ENCODE measurements at places on chromosomes 2 and 18.
A peak's percentile ranks its signal among the peaks of the same experiment; 100 is the strongest.

GRCh38 chr2:96353032-96353561 lies 17.5 kb downstream of the NCAPH start:
- no peak for DNase-seq

DNA sequence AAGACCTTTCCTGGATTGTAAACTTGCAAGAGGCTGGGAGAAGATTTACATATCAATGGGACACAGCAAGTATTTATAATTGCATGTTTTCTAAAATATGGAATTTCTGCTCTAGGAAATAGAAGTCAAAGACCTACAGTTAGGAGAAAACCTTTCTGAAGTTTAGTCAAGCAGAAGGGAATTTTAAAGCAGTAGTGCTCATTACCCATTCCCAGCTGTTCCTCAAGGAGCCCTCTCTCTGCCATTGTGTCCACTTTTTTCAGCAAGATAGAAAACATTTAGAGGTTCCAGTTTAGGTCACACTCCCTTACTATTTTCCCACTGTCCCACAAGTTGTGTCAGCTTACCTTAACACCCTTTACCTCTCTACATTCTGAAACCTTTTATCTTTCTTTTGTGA lies 584.0 kb upstream of the CHAC2 start:
- no peak for DNase-seq

DNA sequence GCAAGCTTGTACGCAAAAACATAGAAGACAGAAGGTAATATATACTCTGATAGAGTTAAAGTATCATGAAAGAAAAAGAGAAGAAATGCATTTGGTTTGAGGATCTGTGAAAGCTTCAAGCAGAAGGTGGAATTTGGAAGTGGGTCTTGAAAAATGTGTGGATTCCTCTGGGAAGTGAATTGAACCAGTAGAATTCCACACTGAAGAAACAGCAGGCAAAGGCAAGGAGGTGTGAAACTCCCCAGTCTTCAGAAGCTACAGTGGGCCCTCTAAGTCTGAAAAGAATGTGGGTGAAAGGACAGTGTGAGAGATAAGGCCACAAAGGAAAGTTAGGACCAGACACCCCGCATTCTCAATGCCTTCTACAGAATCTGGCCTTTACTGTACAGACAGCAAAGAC lies 25.6 kb downstream of the COBLL1 start:
- no peak for DNase-seq

DNA sequence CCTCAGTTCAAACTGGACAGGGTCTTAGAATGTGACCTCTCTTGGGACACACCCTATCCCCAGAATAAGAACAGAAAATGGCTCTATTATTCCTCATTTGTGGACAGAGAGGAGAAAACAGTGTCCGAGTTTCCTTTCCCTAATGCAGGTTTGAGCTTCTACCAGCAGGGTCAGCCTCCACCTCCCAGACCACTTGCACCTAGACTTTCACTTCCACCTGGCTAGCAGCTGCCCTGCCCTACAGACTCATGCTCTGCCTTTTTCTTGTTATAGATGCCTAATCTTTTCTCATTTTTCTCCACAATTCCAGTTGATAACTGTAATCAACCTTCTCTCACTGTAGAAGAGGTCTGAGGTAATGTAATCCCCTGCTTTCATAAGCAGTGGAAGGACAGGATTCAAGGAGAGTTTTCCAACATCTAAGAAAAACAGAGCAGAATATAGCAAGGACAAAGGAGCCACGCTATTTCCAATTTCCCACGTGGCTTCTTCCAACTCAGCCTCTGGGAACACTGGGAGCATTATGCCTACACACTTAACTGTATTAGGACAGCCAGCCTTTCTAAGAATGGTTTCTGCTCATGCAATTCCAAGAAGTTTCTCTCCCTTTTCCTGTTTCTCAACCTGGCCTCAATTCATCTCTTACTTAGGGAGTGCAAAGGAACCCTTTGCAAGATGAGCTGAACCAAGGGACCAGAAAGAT lies 239.8 kb downstream of the BCL11A start:
- DNase-seq, result no peak

GRCh38 chr18:74937291-74937690 lies 271.6 kb downstream of the PTGR3 start:
- no peak for DNase-seq

- no peak for DNase-seq
Observed at GRCh38 chr2:218476676-218477075, 57.8 kb downstream of the VIL1 start.

DNA sequence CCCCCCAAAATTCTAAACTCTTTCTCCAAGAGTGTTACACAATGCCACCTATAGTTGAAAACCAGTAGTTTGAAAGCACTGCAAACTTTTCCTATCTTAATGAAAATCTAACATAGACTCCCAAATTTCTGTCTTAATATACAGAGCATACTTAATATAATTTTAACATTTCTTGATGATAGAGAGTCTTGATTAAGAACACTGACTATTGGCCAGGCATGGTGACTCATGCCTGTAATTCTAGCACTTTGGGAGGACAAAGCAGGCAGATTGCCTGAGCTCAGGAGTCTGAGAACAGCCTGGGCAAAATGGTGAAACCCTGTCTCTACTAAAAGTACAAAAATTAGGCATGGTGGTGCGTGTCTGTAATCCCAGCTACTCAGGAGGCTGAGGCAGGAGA lies 34.2 kb downstream of the ASXL2 start:
- no peak for DNase-seq

DNA sequence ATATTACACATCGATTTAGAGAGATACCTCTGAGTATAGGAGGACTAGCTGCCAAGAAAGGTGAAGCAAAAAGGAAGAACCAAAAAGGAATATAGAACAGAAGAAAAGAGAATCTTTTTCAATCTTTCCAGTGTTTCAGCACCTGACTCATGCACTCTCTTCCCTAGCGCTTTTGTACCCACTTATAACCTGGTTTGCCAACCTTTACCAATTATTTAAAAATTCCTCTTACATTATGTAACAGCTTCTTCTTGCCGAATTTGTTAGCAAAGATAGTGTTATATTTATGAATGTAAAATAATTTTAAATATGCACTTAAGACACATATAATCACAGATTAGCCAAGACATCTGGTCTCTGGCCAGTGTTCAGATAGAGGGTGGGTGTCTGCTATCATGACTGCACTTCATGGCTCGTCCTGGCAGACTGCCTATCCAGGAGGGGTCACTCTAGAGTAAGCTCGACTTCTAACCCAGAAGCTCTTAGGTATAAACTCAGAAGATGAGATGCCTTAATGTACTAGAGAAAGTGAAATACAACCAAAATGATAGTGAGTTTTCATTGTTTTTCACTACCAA lies 122.9 kb downstream of the ATAD2B start:
- DNase-seq, result peak; percentile 40

- no peak for DNase-seq
Observed at GRCh38 chr18:32049393-32050171, 31.0 kb downstream of the RNF125 start.

DNA sequence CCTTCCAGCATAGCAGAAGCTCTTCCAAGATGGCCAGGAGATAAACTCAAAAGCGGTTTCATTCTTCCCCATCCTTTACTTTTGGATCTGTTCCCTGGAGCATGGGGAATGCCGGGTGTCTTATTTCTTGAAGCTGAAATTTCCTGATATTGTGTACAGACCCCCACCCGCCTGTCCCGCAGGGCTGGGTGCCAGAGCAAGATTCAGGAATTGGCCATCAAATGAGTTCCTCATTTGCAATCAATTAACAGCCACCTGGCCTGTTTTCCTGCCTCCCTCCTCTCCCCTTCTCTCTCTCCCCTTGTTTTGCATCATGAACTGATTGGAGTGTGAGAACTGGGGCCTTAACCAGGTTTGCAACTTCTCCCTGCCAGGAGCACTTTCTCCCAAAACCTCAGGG lies 202.1 kb downstream of the SH3RF3 start:
- no peak for DNase-seq

DNA sequence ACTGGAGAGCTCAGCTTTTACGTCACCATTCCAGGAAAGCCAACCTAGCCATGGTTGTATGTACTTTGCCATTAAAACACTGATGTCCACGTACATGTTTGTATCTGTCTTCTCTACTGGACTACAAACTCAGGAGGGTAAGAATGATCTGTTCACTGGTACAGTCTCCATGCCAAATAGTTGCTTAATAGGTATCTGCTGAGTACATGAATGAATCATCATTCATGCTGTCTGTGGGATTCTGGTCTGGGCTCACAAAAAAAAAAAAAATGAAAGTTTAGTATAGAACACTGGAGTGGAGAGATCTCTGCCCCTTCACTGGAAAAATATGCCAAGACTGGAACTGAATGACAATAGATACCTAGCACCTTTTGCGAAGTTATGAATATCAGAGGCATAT lies 102.6 kb upstream of the ITGA4 start:
- DNase-seq, result no peak

- DNase-seq, result no peak
Observed at GRCh38 chr2:160332318-160332717, 132.2 kb upstream of the ITGB6 start.

GRCh38 chr2:149989447-149990063 lies 402.0 kb upstream of the MMADHC start:
- peak; percentile 51 for DNase-seq

DNA sequence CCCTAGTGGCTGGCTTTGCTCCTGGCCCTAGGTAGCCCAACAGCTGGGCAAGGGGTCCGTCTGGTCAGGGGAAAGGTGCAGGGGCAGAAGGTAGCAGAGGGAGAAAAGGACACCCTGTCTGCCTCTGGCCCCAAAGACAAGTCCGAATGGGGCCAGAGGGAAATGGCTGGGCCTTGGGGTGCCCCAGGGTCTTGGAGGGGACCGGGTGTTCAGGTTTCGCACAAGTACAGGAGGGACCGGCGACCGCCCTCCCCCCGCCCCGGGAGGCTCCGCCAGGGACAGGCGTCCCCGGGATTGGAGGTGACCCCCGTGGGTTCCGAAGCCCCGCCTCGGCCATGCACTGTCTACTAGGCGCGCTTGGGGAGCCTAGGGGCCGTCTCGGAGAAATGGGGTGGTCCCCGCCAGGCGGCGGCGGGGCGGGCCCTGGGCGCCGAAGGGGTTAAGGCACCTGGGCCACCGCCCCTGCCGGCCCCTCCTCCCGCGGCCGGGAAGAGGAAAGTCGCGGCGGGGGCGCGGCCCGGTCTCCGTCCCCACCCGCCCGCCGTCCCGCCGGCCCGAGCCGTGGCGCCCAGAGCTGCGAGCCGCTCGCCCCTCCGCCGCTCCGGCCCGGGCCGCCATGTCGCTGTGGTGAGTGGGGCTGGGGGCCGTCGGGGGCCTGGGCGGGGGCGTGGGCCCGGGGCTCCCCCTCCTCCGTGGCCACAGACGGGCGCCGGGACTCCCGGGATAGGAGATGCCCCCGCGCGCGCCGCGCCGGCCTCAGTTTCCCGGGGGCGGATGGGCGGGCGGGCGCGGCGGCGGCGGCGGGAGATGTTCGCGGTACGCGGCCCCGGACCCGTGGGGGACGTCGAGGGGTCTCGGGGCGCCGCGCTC lies at the start of gene B3GNT7:
Gene B3GNT7 (plus strand): TSS at position 523 of the 870 bp plus-strand sequence. CDS start 94 bp downstream, at position 617.
- no peak for DNase-seq

- DNase-seq, result no peak
Observed at GRCh38 chr2:181178823-181179412, 198.5 kb downstream of the UBE2E3 start.

GRCh38 chr18:49812286-49813068 lies 856 bp downstream of the ACAA2 start:
- peak; percentile 26 for DNase-seq

- no peak for DNase-seq
Observed at GRCh38 chr2:19282305-19282704, 76.1 kb downstream of the OSR1 start.

DNA sequence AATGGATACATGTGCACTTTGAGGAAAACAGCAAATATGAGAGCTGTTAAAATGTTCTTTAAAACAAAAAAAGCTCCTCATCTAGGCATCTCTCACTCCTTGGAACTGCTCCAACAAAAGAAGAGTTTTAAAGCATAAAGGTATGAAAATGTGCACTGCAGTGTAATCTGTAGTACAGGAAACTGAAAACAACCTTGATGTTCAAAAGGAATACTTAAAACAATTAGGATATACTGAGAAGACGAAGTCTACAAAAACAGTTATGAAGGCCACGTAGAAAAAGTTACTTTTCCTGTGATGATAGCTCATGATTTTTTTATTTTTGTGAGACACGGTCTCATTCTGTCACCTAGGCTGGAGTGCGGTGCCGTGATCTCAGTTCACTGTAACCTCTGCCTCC lies 2.1 kb upstream of the GPR75 start:
- no peak for DNase-seq

DNA sequence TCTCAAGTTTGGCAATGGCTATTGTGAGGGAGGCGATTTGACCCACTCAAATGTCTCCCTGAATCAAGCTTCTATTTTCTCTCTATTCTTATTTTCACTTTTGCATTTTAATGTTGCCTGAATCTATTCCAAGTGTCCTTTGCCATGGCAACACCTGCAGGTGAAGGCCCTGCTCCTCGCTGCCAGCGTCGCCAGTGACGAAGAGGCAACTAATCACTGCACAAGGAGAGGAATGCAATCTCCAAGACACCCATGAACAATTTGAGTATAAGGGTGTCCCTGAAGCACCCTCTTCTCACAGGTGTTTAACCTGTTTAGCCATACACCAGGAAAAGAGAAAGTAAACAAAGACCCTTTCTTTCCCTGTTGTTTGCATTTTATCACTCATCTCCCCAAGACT lies 165.6 kb upstream of the VRK2 start:
- DNase-seq, result no peak

- DNase-seq, result peak; percentile 78
Observed at GRCh38 chr2:149799013-149799705, 211.6 kb upstream of the MMADHC start.

DNA sequence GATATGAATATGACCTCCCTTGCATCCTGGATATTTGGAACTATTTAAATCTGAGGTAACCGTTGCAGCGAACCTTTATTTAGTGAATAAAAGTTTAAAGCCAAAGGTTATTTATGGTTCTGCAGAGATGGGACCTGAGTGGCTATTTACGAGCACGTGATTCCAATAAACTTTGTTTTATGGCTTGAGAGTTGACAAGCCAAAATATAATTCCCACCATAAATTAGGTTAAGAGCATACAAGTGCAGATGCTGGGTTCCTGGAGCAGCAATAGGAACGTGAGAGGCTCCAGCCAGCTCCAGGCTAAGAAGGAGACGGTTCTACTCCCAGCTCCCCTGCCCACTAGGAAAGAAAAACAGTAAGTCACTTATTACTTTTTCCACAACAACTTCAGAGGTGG lies 5.2 kb upstream of the HOXD4 start:
- no peak for DNase-seq

- DNase-seq, result peak; percentile 60
Observed at GRCh38 chr18:37566479-37567060, 972 bp upstream of the CELF4 start.

- no peak for DNase-seq
Observed at GRCh38 chr2:83725735-83726134, 733.3 kb downstream of the SUCLG1 start.

DNA sequence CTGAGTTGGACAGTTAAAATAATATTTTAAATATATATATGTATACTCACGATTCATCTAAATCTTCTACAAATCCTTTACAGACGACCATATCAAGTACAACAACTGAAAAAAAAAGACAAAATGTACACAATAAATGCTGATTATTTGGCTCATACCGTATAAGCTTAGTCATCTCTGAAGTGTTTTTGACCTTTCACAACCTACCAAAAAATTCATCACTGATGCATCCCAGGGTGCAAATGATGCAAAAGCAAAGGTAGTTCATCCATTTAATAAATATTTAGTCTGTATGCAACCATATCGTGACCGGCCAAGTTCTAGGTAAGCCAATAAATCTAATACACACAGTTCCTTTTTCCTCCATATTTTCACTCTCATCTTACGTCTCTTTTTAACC lies 1.1 kb downstream of the TMX3 start:
- DNase-seq, result no peak

GRCh38 chr2:2587354-2587753 lies 256.3 kb upstream of the MYT1L start:
- DNase-seq, result no peak
